ENCODE measurements at places on chromosomes 4 and X.
A peak's percentile ranks its signal among the peaks of the same experiment; 100 is the strongest.

GRCh38 chr4:108116423-108117168 is 52.1 kb downstream of the LEF1 start:
- no peak for DNase-seq

GRCh38 chr4:78325271-78326157 is 226.1 kb upstream of the ANXA3 start:
- no peak for DNase-seq

GRCh38 chr4:148118633-148119032 is 323.6 kb downstream of the NR3C2 start:
- no peak for DNase-seq

- no peak for DNase-seq
Observed at GRCh38 chr4:138838251-138838650, 177.3 kb upstream of the NOCT start.

- DNase-seq: no peak
Observed at GRCh38 chr4:24417206-24417605, 167.1 kb downstream of the DHX15 start.

GRCh38 chrX:40050532-40050931 is 47.2 kb downstream of the BCOR start:
- DNase-seq: no peak

DNA sequence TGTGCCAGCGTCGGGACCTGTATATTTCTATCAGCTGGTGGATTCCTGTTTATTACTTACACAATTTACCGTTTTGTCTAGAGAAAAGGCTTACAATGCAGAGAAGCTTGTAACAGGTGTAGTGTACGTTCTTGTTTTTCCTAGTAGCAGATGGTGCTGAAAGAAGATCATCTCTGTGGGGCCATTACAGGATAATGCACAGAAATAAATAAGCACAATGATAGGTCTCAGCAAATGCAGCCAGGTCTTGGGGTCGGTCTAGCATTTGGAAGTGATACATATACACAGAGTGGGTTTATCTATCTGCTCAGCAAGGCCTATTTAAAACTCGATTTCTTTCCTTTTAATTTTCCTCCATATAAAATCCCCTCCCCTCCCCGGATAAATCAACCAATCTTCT is 180.9 kb upstream of the LCORL start:
- DNase-seq: no peak

- no peak for DNase-seq
Observed at GRCh38 chr4:140993370-140993769, 139.9 kb downstream of the RNF150 start.

DNA sequence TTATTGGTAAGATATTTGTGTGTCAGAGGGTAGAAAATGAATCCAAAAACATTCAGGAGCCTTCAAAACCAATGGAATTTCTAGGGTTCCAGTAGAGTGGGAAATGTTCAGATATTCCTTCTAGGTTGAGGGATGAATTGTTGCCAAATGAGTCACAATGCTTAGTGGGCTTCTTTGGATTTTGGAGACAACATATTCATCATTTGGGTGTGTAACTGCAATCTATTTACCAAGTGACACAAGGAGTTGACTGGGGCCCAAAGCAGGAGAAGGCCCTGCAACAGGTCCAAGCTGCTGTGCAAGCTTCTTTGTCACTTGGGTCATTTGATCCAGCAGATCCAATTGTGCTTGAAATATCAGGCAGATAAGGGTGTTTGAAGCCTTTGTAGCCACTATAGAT is 551.5 kb upstream of the PITX2 start:
- DNase-seq: no peak

- no peak for DNase-seq
Observed at GRCh38 chr4:20723463-20723862, 23.2 kb downstream of the PACRGL start.

GRCh38 chrX:13888284-13888683 is 71.4 kb upstream of the GPM6B start:
- DNase-seq: no peak

GRCh38 chrX:1587161-1587560 is 4.2 kb upstream of the AKAP17A start:
- DNase-seq: no peak

DNA sequence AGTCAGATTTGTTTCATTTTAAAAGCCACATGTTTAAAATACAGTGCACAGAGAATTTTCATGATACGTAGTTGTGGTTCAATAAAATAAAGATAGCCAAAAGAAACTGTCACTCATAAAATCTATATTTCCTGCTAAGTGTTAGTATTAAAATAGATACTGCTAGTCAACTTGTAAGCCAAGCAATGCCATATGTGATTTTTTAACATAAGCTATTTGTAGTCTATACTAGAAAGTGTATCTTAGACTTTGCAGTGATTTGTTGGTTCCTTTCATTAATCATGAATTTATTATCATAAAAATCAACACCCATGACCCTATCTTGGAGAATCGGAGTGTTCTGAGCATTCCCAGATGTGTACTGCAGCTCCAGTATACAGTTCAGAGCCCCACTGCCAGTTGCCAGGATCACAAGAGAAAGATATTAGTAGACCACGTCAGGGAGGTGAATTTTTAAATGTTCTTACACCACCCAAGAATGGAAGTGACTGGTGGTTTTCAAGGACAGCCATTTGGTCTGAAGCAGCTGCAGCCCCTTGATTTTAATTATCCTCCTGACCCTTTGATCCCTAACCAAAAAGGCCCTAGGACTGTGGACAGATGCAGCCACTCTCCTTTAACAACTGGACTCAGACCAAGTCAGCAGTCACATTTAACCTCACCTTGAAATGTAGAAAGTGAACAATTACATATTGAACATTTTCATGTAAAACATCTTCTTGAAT is 163.1 kb downstream of the PALLD start:
- no peak for DNase-seq

DNA sequence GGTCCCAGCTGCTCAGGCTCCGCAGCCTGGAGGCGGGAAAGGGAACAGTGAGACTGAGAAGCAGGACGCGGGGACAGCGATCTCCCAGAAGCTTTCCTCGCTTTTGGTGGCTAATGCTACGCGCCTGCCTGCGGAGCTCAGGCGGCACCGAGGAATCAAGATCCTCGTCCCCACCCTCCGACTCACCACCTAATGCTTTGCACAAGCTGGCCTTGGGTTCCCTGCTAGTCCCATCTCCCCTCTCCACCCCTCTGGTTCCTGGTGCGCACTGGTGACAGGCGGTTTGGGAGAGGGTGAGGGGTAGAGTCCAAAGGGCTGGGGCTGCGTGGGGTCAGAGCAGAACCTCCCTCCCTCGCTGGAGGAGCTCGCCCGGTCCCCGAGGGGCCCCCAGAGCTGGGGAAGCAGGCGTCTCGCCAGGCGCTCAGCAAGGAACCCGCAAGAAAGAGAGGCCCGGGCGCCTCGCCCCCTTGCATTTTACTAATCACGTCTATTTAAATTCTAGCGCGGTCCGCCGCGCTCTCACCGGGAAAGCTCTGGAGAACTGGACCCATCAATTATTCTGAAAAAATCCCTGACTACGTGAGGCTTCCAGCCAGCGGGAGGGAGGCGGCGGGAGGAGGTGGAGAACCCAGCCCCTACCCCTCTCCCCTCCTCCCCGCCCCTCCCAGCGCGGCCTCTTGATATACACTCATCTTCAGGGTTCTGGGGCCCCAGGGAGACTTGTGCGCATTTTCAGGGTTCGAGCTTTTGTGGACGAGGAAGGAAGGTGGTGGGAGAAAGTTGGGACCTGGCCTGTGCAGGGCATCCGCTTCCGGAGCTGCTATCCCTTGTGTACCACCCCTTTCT is 9.1 kb downstream of the POU4F2 start:
- DNase-seq: no peak

DNA sequence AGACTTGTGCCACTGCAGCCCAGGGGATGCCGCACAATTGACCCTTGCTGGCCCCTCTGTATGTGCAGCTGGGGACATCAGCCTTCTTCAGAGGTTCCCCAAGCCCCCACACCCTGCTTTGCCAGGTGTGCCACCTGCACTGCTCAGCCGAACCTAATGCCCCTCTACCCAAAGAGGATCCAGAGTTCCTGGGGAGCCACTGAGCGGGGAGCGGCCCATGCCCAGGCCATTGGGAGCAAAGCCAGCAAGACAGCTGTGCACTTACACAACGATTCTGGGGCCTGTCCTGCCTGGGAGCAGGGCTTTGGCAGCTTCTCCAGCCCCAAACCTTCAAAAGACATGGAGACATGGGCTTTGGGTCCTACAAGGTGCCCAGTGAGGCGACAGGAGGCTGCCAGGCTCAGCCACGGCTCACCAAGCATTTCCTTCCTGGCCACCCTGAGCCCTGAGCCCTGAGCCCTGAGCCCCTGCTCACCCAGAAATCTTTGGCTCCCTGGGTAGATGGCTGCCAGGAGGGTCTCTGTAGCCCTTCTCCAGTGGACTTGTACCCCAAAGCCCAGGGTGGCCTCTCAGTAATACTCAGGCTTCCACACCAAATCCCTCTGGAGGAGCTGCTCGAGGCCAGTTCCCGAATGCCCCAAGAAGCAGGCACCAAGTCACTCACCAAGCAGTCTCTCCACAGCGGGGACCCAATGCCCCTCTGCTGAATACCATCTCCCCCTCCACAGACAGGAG is 13.0 kb downstream of the PNMA6E start:
- DNase-seq: no peak

DNA sequence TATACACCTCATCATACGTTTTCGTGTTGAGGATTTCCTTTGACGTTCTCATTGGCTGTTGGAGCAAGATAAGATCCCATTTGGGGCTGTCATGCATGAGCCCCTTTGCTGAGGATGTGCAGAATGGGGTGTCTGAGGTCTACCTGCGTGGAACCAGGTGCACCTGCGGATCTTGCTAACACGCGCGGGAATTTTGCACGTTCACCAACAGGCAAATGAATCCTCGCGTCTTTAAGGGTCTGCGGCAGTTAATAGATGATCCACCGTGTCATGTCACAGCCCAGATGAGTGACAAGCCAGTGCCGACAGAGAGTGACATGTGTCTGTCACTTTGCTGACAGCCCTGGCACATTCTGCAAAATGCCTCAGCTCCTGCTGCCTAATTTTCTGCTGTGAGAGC is 56.3 kb upstream of the SHOX start:
- no peak for DNase-seq

DNA sequence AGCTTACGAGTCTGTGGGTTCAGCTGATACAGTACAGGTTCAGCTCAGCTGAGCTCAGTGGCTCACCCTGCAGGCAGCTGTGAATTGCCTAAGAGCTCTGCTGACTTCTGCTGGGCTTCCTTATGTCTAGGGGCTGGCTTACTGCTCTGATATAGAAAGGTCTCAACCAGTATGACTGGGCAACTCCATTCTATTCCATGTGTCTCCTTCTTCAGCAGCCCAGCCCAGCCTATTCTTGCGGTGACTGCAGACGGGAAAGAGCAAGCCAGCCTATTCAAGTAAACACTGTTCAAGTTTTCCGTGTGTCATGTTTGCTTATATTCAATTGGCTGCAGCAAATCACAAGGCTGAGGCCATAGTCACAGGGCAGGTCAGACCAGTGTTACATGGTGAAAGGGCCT is 615.4 kb upstream of the ZFP42 start:
- peak; percentile 12 for DNase-seq

- DNase-seq: no peak
Observed at GRCh38 chr4:26787461-26788340, 72.9 kb upstream of the STIM2 start.

- no peak for DNase-seq
Observed at GRCh38 chrX:7220121-7220520, 72.2 kb upstream of the PUDP start.

DNA sequence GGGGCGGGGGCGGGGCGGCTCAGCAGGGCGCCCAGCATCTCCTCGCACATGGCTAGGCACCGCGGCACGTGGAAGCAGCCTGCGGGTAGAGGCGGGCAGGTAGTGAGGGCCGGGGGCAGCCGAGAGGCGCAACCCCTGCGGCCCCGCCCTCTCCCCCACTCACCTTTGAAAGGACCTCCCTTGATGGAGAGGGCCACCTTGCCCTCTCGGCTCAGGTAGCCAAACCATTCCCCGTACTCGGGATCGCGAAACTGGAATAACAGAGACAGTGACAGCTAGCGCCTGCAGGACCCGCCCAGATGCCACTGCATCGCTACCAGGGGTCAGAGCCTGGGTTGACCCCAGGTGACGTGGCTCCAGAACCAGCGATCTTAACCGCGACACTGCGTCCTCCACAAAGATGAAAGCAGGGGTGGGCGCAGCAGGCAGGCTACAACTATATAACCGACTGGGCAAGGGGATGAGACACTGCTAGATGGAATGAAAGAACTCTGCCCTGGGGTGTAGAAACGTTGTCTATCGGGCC is 552 bp upstream of the NAA10 start:
- DNase-seq: no peak

GRCh38 chr4:15370296-15370695 is 57.5 kb upstream of the C1QTNF7 start:
- no peak for DNase-seq

DNA sequence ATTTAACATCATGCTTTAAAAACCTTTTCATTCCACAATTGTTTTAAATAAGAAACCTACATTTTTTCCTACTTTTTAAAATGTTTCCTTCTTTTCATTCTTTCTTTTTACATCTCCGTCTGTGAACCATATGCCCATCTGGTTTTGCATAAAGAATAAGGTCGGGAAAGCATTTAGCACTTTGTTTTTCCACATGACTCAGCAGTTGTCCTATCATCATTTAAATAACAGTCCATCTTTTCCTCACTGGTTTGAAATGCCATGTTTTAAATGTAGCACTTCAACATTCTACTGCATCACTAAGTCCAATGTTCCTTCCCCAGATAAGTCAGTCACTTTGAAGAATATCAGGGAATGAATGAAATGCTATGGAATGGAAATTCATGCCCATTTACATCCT is 128.4 kb downstream of the SH3RF1 start:
- no peak for DNase-seq

GRCh38 chr4:159077702-159078495 is 25.0 kb upstream of the RAPGEF2 start:
- no peak for DNase-seq
